ENCODE measurements at places on chromosomes 11 and 22.

- DNase-seq = peak; percentile 58
These were observed 7.1 kb downstream of the USP18 start for GRCh38 chr22:18156878-18157713.

- no peak for DNase-seq
These were observed 36.9 kb upstream of the BRSK2 start for GRCh38 chr11:1352696-1353382.

DNA sequence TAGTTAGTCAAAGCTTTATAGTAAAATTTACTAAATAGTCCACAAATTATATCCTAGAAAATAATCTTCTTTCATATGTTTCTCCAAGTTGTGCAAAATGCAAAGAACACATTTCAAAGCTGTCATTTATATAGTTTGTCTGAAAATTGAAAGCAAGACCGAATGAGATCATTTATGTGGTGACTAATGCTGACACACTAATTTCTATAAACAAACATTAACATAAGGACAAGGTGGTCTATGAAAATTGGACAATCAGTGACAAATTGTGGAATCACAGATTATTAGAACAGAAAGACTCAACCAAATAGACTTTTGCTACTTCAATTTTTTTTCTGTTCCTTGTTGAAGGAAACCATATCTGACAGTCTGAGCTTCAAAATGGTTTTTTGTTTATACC lies 1056.1 kb downstream of the LRRC4C start:
- no peak for DNase-seq

- no peak for DNase-seq
These were observed 93.6 kb downstream of the MTNR1B start for GRCh38 chr11:93063086-93063485.

- no peak for DNase-seq
These were observed 263.7 kb downstream of the DYNC2H1 start for GRCh38 chr11:103372906-103373305.

GRCh38 chr22:37014835-37015586 lies 4.2 kb downstream of the TST start:
- DNase-seq = no peak

DNA sequence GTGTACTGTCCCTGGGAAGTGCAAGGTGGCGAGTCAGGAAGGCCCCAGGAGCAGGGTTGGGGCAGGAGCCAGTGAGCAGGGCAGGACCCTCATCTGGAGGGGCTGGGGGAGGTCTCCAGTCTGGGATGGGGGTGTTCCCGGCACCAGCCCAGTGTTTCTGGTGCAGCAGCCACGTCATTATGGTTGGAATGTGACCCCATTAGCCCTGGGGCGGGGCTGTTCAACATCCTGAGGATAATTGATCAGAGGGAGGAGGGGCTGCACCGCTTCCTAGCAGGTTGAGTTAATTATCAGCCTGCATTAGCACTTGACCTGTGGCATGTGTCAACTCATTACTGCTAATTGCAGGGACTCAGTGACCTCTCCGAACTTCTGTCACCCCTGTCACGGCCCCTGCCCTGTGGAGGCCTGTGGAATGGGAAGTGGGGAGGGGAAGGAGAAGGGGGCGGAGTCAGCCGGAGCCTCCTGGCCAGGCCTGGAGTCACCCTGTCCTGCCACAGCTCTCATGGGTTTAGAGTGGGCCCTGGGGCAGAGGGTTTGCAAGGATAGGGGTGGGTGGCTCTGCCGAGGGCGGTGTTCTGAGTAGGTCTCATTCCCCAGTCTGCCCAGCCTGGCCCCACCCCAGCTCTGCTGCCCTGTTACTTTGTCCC lies 52.8 kb upstream of the CCDC188 start:
- DNase-seq = no peak

DNA sequence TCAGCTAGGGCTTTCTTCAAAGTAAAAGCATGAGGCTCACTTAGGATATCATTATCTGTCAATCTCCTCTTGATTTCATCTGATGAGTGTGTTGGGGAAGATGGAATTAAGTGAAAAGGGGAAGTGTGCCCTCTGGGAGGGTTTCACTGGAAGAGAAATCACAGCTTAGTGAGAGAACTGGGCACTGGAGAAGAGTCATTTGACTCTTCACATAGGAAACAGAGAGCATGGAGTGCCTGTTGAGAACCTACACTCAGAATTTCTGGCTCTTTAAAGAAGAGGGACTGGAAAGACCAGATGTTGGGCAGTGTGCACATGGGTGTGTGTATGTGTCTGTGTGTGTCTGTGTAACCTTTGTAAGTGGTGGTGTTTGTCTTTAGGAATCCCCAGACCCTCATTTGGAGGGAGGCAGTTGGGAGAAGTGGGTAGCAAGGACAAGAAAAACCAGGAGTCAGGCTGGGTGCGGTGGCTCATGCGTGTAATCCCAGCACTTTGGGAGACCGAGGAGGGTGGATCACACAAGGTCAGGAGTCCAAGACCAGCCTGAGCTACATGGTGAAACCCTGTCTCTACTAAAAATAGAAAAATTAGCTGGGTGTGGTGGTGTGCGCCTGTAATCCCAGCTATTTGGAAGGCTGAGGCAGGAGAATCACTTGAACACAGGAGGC lies 10.0 kb downstream of the STX3 start:
- DNase-seq = no peak

DNA sequence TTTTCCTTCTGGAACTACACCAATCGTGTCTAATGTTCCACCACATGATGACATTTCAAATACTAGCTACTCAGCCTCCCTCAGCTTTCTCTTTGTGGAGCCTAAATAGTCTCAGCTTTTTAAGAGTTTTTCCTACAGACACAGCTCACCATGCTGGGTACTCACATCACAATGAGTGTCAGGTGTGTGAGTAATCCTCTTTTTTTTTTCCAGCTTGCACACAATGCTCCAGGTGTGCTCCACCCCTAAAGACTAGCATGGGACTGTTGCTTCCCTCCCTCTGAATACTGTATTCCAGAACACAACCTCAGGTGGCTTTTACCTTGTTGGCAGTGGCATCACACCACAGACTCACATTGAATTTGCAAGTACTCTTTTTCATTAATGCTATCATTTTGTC lies 11.7 kb downstream of the BTG4 start:
- no peak for DNase-seq

DNA sequence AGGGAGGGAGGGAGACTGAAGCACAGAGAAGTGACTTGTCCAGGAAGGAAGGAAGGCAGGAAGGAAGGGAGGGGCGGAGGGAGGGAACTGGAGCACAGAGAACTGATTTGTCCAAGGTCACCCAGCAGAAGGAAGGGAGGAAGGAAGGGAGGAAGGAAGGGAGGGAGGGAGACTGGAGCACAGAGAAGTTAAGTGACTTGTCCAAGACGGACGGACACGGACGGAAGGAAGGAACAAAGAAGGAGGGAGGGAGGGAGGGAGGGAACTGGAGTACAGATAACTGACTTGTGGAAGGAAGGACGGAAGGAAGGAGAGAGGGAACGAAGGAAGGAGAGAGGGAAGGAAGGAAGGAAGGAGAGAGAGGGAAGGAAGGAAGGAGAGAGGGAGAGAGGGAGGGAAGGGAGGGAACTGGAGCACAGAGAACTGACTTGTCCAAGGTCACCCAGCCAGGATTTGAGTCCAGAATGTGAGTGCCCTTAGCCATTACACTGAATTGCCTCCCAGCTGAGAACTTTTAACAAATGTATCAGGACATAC lies 1.5 kb downstream of the SLC35F2 start:
- DNase-seq = no peak

DNA sequence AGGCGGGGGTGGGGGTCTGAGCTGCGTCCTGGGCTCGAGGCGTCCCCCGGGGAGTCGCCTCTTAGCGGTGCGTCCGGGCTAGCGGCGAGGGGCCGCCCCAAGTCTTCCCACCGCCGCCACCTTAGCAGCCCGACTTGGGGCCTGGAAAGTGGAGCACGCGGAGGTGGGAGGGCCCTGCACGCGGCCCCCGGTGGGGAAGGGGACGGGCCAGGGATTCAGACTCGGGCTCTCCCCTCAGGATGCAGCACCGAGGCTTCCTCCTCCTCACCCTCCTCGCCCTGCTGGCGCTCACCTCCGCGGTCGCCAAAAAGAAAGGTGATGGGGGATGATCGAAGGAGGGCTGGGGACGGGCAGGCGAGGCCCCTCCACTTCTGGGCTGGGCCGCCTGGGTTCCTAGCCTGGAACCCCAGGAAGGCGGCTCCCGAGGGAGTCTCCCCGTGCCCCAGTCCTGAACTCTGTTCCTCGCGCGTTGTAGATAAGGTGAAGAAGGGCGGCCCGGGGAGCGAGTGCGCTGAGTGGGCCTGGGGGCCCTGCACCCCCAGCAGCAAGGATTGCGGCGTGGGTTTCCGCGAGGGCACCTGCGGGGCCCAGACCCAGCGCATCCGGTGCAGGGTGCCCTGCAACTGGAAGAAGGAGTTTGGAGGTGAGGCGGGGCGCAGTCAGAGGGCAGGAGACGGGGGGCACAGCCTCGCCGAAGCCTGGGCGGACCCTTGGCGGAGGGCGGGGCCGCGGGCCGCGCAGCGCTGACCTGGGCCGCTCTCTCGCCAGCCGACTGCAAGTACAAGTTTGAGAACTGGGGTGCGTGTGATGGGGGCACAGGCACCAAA lies 563 bp downstream of the MDK start:
- DNase-seq = no peak

DNA sequence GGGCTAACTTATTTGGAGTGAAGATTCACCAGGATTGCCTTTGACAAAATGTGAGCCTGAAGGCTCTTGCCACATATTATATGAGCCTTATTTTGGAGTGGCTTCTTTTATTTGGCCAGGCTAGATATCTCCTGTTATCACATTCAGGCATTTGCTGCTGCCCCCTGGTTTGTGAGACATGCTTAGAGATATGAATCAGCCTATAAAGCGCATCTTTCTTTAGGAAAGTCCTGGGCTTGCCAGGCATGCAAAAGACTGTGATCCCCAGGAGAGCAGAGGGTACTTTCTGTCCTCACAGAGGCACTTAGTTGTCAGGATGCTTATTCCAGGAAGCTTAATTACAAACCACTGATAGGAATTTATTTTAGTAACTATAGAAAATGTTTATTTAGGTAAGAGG lies 333.3 kb downstream of the FAT3 start:
- no peak for DNase-seq

- DNase-seq = peak; percentile 39
These were observed 90.0 kb downstream of the CDKN1C start for GRCh38 chr11:2795491-2795991.

- no peak for DNase-seq
These were observed 58.0 kb upstream of the KIRREL3 start for GRCh38 chr11:127058524-127058923.

DNA sequence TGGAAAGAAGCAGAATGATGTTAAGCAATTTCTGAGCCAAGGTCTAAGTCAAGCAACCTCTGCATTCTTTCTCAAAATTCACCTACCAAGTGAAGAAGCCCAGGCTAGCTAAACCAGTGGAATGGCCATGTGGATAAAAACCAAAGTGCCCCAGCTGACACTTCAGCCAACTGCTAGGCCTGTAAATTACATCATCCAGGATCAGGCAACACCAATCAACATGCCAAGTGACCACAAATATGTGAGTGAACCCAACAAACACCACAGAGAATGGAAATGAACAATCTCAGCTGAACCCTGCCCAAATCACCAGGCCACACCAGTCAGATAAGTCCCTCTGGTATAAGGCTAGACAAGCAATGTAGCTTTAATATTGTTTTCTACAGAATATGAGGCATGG lies 25.1 kb upstream of the FJX1 start:
- DNase-seq = no peak
